ENCODE measurements at places on chromosomes 3 and 15. TPM values are rescaled to one million over a fixed set of nuclear protein-coding genes. Genes with fewer than 3 reads are reported as not detected.

Gene ZNF385D
- 1.2 TPM for total RNA-seq

Gene USP50
- 0.43 TPM for total RNA-seq

Gene IQGAP1
- total RNA-seq, result 53.9 TPM

Gene ASB14
- total RNA-seq, result 0.26 TPM

Gene GOLGA8S
- total RNA-seq, result 0.85 TPM

Gene SLC2A2
- not detected for total RNA-seq

Gene MAP1A
- 49.5 TPM for total RNA-seq

Gene INAFM2
- 115 TPM for total RNA-seq

Gene NRG4
- total RNA-seq, result 0.34 TPM

All from right cardiac atrium (tissue), 5 donors.